ENCODE measurements at places on chromosomes 7 and 10.

DNA sequence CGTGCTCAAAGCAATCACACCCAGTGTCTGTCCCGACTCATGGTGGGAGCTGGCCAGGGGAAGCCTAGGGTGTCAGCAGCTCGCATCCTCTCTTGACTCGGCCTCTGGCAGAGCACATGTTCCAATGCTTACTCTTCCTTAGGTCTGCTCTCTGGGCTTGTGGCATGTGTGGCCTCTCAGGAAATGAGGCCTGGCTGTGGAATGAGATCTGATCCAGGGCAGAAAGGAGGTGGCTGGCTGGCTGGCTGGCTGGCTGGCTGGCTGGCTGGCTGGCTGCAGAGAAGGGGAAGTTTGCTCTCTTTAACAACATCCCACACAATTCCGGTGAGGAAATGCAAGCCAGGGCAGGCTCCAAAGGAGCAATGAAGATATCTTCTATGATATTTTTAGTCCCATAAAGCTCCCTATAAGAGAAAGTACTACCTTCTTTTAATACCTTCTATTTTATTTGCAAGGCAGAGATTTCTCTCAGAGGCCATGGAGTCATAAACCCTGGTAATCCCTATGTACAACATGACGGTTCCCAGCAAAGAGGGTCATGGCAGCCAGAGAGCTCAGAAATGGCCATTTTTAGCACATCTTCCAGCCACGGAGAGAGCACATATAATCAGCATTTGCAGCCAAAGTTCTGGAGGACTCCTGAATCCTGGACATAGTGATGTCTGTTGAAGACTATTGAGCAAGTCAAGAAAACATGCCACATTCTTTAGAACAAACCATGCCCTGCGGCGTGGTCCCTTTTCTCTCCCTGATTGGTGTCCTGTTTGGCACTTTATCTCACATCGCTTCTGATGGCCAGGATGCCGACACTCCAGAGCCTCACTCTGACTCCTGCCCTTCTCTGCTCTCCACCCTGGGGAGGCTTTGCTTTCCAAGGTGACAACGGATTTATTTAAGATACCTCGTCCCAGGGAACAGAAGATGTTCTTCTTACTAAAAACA lies 153.7 kb downstream of the FANK1 start:
- no peak for DNase-seq

- no peak for DNase-seq
These were observed 4.1 kb downstream of the OTUD1 start for GRCh38 chr10:23442936-23443335.

GRCh38 chr7:91347290-91347689 lies 83.1 kb downstream of the FZD1 start:
- no peak for DNase-seq

GRCh38 chr10:11697718-11698527 lies 44.3 kb upstream of the ECHDC3 start:
- DNase-seq, result no peak

DNA sequence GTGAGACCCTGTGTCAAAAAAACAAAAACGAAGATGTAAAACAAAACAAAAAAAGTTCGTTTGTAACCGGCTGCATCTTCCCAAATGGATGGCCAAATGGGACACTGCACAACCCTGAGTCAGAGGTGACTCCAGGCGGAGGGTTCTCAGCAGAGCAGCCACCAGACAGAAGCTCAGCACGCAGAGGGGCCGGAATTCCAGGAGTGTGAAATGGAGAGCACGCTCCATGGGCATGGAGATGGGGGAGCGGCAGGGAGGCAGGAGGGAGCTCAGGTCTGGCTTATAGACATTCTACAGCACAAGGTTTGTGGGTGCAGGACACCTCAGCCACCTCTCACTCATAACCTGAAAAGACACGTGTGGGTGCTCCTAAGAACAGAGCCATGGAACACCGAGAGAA lies 227.0 kb downstream of the MAD1L1 start:
- no peak for DNase-seq

GRCh38 chr7:157635669-157636068 lies 298.9 kb downstream of the DNAJB6 start:
- DNase-seq, result no peak
